Activated naive CD4-positive, alpha-beta T cell treated with anti-CD3 and anti-CD28 coated beads, Interleukin-2, amount 50 U/mL, for 72 hours (primary cell): ENCODE measurements at places on chromosomes 12 and 14. TPM values are rescaled to one million over a fixed set of nuclear protein-coding genes. Genes with fewer than 3 reads are reported as not detected.

- no peak for DNase-seq
Observed at GRCh38 chr12:10726945-10727344, 3.8 kb upstream of the YBX3 start.

BBOF1 gene
- total RNA-seq, result 1.4 TPM

DNA sequence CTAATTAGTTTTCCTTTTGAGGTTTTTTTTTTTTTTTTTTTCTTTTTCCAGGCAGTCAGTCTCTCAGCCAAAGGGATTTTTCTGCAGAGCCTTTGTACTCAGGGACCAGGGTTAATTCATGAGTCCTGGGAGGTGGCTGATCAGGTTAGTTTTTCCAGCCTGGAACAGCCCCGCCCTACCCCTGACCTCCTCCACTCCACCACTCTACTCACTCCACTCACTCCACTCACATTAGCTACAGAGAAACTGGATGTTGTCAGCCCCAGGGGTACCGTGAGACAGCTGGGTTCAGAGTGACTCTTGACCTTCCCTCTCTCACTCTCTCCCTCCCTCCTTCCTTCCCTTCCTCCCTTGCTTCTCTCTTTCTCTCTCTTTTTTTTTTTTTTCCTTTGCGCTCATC lies 161.0 kb downstream of the CRADD start:
- no peak for DNase-seq

DNA sequence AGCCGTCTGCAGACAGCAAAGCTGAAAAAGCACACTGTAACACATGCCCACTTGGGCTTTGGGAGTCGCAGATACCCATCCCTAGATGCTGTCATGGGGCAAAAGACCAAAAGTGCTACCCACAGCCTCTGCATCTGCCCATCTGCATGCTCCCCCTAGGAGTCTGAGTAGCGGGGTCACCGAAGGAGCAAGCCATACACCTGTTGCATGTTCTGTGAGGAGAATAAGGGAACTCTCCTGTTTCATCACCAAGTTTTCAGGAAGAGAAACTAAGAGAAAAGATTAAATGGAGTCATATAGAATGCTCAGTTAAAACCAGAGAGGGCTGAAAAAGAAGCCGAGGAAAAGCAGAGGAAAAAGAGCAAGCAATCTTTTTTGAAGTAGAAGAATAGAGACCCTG lies 13.7 kb upstream of the ST8SIA1 start:
- no peak for DNase-seq
